ENCODE measurements at places on chromosomes 6 and 20.
A peak's percentile ranks its signal among the peaks of the same experiment; 100 is the strongest.

GRCh38 chr6:99138445-99138844 is 190.7 kb upstream of the FBXL4 start:
- DNase-seq: no peak

- DNase-seq: no peak
These were observed 424.5 kb downstream of the HTR1B start for GRCh38 chr6:77038807-77039206.

DNA sequence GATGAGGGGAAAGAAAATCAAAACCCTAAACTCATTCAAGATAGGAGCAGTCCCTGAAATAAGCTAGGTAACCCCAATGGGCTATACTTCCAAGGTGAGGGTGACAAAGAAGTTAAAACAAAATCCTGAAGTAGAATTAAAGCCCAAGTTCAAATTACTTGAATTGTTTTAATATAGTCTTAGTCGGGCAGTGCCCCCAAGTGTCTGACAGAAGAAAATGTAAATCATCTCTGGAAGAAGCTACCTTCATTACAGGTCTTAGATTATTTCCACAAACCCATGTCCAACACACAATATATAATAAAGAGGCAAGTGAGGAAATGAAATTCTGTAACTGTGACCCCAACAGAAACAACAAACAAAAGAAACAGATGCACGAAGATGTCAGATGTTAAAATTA is 36.8 kb upstream of the L3MBTL3 start:
- DNase-seq: peak; percentile 15

GRCh38 chr6:14738933-14739332 is 506.9 kb upstream of the JARID2 start:
- DNase-seq: no peak

DNA sequence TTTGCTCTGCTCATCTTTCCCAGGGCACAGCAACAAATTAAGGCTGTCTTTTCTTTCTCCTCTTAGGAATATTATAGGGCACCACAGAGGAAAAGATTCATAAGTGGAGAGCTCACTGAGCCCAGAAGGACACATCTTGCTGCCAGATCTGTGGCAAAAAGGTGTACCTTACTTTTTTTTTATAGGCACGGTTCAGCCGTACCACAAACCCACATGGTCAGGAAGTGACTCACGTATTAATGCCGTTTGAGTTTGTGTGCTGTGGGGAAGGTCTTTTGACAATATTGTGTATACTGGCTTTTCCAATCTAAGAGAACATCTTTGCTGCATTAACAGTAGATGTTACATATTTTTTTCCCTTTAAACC is 28.4 kb downstream of the PAQR8 start:
- no peak for DNase-seq

DNA sequence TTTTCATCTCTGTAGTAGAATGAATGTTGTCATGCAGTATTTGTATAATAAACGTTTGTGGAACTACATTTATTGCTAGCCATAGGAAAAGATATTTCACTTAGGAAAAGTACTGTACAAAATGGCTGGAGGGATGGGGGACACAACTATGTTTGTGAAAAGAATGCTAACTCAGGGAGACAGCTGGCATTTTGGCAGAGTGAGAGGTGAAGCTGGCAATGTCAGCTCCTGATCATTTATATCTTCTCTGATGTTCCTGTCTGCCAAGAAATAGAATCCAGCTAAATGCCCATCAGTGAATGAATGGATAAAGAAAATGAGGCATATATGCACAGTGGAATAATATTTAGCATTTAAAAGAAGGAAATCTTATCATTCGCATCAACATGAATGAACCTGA is 313.0 kb upstream of the IRAK1BP1 start:
- DNase-seq: no peak
